ENCODE measurements at places on chromosomes 16 and 17.

DNA sequence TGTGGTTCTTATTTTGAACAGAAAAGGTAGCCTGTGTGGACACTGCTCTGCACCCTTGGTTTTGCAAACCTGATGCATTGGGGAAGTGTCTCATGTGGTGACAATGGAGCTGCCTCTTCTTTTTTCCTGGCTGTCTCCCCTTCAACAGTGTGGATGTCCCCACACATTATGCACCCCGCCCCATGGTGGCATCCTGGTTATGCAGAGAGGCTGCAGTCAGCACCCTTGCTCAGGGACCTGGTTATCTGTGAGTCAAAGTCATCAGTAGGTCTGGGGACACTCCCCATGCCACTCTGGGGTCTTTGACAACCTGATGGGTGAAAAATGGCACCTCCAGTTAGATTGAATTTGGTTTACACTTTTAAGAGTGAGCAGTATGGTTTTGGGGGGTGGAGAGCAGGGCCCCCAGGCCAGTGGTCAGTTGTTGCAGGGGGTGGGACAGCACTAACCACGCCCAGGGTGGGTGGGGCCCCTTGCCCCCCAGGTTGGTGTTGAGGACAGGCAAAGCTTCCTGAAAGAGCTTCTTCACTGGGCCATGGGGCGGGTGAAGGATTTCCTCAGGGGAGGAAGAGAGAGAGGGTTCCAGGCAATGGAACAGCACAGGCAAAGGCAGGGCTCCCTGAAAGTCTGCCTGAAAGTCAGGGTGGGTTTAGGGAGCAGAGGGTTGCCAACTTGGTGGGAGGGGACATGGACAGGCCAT, 24.6 kb upstream of the KCNJ12 start:
- no peak for DNase-seq

DNA sequence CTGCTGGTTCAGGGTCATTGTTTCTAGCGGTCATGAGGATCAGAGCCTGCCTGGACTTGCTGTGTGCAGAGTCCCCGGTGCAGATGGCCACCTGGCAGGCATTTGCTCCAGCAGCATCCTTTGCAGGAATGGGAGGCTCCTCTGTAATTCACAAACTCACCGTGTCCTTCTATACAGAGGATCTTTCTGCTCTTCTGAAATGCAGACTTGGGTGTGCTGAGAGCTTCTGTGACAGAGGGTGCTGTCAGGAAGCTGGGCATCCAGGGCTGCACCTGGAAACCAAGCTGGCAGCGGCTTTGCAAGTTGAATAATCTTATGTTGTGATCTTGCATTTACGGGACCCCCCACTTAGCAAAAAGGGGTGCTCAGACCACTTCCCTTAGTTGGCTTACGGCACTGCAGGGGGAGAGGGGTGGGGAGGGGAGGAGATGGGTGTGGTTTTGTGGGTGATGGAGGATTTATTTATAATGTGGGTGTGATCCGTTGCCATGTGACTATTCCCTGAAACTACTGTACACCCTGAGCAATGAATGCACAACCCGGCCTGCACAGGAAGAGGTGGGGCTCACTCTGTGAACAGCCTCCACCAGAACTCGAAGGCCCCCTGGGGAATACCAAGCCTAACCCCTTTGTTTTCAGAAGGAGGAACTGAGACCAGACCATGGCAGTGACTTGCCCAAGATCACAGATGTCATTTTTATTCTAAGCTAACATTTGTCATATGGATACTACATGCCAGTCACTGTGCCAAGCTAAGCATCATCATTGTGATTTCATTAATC, 178.3 kb downstream of the PRKCB start:
- no peak for DNase-seq

GRCh38 chr17:74766413-74766812, 9.7 kb downstream of the NAT9 start:
- DNase-seq = no peak

DNA sequence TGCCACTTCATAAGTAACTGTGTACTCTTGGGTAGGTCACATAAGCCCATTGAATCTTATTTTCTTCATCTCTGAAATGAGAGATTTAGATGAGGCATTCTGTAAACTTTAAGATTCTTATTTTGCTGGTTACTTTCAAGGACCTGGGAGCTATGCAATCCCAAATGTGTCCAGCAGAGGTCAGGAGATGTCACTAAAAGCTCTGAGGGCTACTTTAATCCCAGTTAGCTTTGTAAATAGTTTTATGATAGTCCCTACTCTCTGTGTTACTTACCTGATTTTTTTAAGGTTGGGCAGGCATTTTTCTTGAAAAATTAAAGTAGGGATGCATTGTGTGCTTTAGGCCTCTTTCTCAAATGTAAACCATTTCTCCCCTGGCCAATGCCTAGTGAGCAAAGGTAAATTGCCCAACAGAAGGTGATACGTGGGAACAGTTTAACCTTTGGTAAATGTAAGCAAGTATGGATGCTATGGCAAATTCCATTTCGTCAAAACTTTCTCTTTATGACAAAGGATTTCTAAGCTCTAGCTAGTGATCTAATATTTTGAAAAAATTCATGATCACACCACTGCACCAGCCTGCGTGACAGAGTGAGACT, 57.1 kb upstream of the WSB1 start:
- DNase-seq = no peak

GRCh38 chr17:68205808-68206720, 41.8 kb upstream of the AMZ2 start:
- no peak for DNase-seq

- DNase-seq = no peak
Measured at GRCh38 chr17:75047398-75048098, 523 bp downstream of the KCTD2 start.

DNA sequence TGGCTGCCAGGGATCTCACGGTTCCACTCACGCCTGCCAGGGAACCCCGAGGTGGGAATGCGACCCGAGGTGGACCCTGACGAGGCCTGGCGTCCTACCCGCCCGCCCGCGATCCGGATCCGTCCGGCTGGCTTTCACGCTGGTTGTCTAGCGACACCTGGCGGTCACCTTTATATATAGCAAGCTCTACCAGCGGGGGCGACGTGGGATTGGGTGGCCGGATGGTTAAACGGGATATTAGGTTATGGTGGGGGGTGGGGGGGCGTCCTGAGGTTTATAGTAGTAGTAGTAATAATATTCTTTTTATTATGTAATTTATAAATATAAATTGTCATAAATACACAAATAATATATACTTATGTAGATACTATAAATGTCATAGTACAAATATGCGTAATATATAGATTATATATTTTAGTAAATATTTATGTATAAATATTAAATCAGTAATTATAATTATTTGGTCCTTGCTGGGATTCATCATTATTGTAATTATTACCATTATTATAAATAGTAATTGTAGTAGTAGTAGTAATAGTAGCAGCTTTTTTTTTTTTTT, 136.9 kb downstream of the KCNJ12 start:
- no peak for DNase-seq

DNA sequence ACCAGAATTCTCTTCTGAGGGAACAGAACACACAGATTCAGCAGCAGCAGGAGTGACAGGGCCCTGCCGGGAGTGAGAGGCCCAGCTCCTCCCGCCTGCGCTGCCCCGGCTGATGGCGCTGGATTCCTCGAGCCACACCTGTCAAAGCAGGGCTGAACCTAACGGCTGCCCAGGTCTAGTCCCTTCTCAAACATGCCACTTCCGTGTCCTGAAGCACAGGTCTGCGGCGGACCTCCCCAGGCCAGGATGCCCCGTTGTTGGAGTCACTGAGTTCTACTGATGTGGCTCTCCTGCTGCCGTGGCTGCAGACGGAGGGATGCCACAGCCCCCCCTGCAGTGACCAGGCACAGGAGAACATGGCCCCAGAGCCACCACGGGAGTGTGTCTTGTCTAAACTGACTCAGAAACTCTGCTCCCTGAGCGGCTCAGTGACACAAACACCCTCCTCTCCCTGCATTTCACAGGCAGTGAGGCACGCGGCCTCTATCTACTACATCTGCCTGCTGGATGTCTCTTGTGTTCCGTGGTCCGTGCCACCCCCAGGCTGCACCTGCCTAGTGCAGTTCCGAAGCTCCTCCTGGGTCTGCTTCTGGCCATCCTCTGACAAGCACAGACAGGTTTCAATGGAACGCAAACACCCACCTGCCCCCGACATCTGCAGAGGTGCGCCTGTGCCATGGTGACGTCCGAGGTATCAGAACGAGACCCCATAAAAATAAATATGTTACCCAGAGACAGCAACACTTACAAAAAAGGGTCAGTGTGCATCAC, 44.7 kb upstream of the DNAH17 start:
- DNase-seq = no peak

GRCh38 chr17:8056232-8056975, 17.5 kb downstream of the ALOX15B start:
- peak; percentile 53 for DNase-seq

- DNase-seq = no peak
Measured at GRCh38 chr17:64007838-64008282, 9.7 kb downstream of the PRR29 start.

- no peak for DNase-seq
Measured at GRCh38 chr17:49093131-49093530, 39.4 kb upstream of the B4GALNT2 start.

GRCh38 chr17:38590988-38591758, 14.6 kb downstream of the SRCIN1 start:
- DNase-seq = no peak

All from C1 segment of cervical spinal cord (tissue), 14 donors.